Stimulated activated CD8-positive, alpha-beta memory T cell treated with anti-CD3 and anti-CD28 coated beads, Interleukin-4, amount 100 ng/mL, for 4 hours (primary cell): ENCODE measurements at places on chromosomes 3 and 15.

- DNase-seq = no peak
Observed at GRCh38 chr15:73897441-73898261, 24.3 kb downstream of the TBC1D21 start.

DNA sequence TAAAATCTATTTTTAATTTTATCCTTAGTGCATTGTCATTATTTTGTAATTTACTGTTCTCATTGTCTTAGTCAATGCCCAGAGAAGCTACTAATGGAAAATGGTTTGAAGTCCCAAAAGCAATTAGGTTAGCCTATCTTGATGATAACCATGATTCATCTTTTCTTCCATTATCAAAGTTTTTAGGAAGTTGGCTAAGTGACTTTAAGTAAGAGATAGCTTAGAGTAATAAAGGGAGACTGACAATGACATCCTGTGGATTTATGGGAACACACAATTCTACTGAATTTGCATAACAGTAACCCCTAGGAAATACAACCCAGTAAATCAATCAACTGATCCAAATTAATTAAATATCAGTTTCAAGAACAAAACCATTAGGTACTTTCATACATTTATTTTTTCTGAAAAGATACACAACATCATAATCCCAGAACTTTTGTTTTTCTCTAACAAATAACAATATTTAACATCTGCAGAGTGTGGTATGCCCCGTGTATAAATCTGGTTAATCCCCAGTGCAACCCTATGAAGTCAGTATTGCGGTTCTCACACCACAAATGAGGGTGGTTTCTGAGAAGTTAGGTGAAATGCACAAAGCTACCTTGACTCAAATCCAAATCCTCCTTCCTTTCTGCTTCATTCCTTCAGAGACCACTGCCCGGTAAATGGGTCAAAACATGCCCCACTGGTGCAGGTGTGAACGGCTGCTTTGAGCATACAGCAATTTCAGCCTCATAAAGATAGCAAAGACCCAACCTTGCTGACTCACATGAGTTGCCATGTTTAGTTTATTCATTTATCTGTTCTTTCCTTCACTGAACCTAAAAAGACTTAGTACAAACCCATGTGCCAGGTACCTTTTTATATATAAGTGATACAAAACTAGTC, 202.1 kb downstream of the TBL1XR1 start:
- DNase-seq = no peak

DNA sequence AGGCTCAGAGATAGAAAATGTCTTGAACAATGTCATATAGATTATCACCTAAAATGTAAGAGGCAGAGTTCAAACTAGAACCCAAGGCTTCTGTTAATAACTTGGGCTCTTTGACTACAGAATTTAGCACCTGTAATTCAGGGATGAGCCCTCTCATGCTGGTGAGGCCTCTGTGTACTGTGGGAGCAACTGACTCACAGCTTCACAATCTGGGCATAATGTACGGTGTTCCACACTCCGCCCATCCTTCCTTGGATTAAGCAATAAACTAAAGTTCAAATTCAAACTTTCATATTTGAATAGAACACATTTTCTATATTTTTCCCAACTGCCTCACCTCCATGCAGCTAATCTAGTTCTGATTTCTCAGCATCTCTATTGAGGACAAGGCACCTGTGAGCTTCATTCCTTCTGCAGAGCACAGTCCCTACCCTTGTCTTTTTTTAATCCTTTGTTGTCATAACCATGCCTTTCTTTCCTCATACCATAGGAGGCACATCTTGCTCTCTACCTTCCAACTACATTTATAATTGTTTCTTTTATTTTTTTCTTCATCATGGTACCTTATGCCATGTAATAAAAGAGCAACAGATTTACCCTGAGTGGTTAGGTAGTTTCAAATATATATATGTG, 392.1 kb downstream of the NLGN1 start:
- no peak for DNase-seq

DNA sequence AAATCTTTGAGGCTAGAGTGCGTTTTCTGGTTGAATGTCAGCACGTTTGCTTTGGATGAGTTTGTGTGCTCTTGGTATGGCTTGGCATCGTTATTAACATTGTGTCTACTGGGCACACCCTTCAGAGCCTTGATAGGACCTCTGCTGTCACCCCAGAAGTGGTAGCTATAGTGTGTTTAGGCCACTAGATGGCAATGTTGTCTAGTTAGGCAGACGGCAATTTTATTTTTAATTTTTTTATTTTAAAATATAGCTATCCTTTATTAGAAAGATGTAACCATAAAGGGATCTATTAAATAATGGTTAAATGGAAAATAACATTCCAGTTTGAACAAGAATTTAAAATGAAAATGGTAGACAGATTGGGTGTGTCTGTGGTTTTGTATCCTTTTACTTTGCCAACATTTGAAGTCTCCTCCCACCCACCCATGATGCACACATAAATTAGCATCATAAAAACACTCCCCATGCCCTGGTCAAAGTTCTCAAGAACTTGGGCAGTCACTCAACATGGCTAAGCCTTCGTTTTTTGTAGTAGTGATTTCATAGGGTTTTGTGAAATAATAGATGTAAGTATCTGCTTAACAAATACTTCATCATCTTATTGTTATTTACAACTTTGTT, 200.7 kb downstream of the KCNH8 start:
- DNase-seq = no peak

GRCh38 chr3:45758871-45759270, 37.5 kb downstream of the SLC6A20 start:
- DNase-seq = no peak

DNA sequence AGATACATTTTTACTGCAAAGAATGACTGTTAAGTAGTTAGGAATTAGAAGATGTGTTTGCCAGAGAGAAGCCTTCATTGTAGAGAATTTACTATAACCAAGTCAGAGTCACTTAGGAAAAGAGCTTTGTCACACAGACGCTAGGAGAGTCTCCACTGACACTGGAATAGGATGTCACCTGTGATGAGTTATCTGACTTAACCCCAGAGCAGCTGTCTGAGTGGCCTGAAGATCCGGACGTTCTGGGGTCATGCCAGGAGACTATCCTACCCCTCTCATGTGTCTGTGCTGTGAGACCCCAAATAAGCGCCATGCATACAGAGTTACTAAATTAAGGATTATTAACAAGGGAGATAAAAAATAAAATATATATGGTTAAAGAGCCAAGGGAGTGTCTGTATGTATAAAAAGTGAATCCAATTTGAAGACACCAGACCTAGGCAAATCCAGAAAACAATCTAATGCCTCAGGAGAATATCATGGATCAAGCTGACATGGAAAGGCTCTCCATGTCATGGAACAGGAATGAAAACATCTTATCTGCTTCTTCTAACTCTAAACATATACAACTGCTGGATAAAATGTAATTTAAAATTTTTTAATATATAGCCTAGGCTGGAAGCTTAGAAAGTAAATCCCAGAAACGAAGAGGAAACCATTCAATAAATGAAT, 43.5 kb downstream of the ITGB5 start:
- DNase-seq = no peak

DNA sequence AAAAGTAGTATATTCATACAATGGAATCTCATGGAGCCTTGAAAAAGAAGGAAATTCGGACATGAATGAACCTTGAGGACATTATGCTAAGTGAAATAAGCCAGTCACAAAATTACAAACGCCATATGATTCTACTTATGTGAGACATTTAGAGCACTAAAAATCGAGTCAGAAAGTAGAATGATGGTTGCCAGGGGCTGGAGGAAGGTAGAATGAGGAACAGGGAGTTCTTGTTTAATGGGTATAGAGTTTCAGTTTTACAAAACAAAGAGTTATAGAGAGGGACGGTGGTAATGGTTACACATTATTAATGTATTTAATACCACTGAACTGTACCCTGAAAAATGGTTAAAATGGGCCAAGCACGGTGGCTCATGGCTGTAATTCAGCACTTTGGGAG, 19.5 kb downstream of the UBXN7 start:
- DNase-seq = no peak

- DNase-seq = no peak
Observed at GRCh38 chr3:64685331-64685799, 2.4 kb downstream of the ADAMTS9 start.

- no peak for DNase-seq
Observed at GRCh38 chr3:95521396-95521795, 1293.0 kb upstream of the EPHA6 start.

GRCh38 chr3:72163809-72164634, 379.1 kb upstream of the PROK2 start:
- no peak for DNase-seq

GRCh38 chr15:72456684-72457083, 17.4 kb upstream of the ARIH1 start:
- DNase-seq = no peak

DNA sequence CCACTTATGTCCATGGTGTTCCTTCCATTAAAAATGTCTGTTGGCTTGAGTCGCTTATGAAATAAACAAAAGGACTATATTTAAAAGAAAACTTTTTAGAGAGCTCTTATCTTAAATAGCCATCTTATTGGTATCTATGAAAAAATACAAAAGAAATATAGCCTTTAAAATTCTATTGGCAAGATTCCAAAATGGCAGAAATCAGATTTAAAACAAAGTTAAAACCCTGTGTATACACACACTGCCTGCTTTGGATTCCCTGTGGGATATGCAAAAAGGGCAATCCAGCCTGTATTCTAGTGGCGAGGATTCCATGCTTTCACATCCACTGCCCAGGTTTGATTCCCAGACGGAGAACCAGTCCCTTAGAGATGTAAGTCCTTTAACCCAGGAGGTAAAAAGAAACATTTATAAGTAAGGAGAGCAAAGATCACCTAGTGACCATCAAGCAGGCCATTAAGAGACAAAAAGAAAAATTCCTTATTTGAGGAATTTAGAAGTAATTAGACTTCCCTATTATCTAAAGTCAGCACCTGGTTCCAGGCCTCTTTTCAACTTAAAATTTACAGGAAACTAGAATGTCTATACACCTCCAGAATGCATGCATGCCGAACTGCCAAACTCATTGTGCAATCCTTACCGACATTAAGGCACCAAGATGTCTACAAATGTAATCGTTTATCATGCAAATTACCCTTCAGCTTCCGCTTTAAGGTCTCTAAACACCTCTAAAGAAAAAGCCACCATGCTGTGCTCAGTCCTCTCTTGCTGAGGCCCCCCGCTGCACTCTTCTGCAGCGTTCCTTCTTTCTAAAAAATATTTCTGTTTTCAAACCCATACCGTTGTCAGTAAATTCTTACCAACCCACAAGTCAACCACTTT, 69.6 kb upstream of the STRIT1 start:
- DNase-seq = no peak

- DNase-seq = no peak
Observed at GRCh38 chr3:21750831-21751391, at the start of gene ZNF385D. Gene ZNF385D (minus strand): TSS chr3:21751210. CDS start chr3:21750916, 294 bp downstream.

DNA sequence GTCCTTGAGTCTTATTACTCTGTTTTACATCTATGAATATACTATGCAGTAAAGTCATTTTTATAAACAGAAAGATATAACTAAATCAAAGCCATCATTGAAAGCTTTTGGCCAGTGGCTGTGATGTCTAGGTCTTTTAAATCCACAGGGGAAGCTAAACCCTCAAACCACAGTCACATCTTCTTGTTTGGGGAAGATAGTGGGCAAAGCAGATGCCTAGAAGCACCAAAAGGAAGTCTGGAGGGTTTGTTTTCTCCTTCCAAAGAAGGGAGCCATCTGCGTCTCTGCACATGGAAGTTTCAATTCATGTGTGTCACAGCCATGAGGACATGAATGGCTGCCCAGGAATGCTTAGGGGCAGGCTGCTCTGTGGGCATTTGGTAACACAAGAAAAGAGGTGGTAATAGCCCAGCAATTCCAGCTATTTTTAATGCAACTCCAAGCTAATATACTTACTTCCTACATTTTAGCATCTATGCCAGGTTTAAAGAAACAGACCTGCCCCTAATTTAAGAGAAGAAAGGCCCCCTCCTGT, 322.2 kb downstream of the SLC9A9 start:
- no peak for DNase-seq

GRCh38 chr15:36880224-36880912, 220.0 kb downstream of the MEIS2 start:
- no peak for DNase-seq

GRCh38 chr15:84795186-84795585, 22.0 kb upstream of the ALPK3 start:
- no peak for DNase-seq

DNA sequence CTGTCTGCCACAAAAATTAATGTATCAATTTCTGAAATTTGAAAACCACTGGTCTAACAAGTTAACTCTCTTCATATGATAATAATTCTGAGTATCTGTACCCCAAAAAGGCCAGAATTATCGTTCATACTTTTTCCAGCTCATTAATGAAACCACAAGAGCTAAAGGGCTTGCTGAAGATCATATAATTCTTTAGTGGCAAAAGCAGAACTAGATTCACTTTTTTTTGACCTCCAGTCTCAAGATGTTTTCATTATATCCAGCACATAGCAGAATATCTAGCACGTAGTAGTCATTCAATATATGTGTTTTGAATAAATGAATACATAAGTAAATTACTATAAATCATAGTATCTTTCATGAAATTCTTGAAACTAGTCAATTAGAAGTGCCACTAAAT, 246.7 kb upstream of the KCNH8 start:
- no peak for DNase-seq

DNA sequence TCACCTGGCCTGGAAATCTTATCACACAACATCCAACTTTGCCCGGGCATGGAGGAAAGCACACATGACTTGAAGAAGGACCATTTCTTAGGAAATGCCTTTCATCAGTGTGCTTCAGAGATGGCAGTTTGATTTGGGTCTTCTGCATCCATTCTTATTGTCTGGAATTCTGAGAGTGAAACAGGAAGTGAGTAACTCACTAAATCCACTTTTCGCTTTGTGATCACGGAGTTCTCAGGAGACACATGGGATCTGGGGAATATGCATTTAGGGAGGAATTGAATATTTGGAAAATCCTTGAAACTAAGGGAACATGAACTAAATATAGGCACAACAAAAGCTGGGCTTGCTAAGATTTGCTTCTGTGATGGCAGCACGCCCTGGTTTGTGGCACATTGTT, 212.5 kb upstream of the FEZF2 start:
- no peak for DNase-seq
